HTR-8/SVneo (cell line): ENCODE measurements at places on chromosomes 2 and 18.

GRCh38 chr2:237492137-237492890 lies 5.3 kb downstream of the MLPH start:
- no peak for DNase-seq

- no peak for DNase-seq
Measured at GRCh38 chr18:61891271-61891670, 1.5 kb downstream of the RNF152 start.

DNA sequence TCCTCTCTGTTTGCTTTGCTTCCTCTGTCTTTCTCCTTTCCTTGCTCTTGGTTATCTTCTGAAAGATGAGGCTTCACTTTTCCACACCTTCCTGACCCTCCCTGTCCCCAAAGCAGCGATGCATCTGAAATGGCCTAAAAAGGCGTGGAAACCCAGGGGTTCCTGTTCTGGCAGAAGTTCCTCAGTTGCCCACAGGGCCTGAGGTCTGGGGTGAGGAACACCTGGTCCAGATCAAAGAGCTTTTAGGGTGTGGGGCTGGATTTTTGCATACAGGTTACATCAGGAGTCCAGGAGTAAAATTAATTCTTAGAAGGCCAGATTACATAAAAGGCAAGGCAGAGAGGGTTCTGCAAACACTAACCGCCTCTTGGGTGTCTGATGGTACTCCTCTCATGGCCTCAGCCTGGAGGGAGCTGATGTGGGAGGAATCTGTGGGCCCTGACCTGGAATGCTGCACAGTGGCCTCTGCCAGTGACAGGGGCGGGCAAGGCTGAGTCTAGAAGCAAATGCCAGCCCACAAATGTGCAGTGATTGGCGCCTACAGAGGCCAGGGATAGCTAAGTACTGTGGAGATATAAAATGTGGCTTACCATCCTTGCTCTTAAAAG lies 41.8 kb downstream of the INPP4A start:
- no peak for DNase-seq

GRCh38 chr2:57597940-57598339 lies 448.7 kb upstream of the VRK2 start:
- no peak for DNase-seq

- DNase-seq = no peak
Measured at GRCh38 chr2:189954989-189955388, 107.5 kb downstream of the MSTN start.

- DNase-seq = no peak
Measured at GRCh38 chr2:201127570-201127969, 11.6 kb downstream of the CFLAR start.

- peak; percentile 79 for DNase-seq
Measured at GRCh38 chr2:238720232-238720672, 127.6 kb upstream of the TWIST2 start.

GRCh38 chr18:54924948-54925347 lies 34.3 kb downstream of the CCDC68 start:
- DNase-seq = no peak
